ENCODE measurements at places on chromosomes 4 and X.

GRCh38 chr4:140343303-140343702 is 30.1 kb upstream of the SCOC start:
- no peak for DNase-seq

GRCh38 chrX:85223359-85223758 is 20.2 kb downstream of the SATL1 start:
- no peak for DNase-seq

DNA sequence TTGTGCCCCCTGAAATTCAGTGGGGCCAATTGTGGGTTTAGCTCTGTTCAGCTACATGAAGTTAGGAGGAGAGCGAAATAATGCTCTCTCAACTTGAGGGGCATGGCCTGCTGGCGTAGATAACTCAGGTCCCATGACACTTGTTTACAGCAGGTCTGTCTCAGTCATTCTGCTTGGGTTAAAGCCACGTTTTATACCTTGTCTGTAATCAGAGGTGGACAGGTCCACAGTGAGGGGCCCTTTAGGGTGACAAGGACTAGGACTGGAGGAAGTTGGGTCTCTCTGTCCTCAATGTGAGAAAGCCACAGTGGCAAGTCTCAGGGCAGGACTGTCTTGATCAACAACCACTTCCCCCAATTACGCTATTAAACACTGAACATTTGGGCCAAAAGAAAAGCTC is 49.0 kb downstream of the PDHA1 start:
- no peak for DNase-seq

GRCh38 chr4:164783976-164784375 is 30.0 kb downstream of the SMIM31 start:
- no peak for DNase-seq

GRCh38 chr4:88821522-88821921 is 123.9 kb upstream of the NAP1L5 start:
- no peak for DNase-seq

DNA sequence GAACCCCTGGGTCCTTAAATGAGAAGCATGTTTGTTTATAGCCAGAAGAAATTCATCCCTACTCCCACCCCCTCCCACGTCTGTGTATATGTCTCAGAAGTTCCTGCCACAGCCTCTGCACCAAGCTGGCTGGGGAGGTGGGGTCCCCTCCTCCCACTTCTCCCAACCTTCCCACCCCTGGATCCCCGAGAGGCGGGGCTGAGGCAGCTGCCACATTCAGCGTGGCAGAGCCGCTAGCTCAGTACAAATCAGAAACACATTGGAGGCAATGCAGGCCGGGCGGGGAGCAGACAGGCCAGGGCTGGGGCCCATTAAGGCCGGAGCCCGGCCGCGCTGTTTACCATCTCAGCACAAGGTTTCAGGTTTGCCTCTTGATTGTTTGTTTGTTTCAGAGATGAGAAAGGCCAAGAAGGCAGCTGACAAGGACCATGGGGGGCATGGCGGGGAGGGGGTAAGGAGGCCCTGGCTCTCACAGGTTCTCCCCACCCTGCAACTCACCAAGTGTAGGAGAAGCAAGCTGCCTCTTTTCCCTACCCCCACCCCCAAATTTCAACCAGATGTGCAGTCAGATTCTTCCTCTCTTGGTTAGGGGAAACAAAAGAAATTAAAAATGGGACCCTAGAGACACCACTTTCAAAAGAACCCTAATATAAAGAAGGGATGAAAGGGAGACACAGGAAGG is 22.3 kb downstream of the PJA1 start:
- no peak for DNase-seq

- DNase-seq = no peak
Observed at GRCh38 chr4:158965226-158965625, 137.7 kb upstream of the RAPGEF2 start.

DNA sequence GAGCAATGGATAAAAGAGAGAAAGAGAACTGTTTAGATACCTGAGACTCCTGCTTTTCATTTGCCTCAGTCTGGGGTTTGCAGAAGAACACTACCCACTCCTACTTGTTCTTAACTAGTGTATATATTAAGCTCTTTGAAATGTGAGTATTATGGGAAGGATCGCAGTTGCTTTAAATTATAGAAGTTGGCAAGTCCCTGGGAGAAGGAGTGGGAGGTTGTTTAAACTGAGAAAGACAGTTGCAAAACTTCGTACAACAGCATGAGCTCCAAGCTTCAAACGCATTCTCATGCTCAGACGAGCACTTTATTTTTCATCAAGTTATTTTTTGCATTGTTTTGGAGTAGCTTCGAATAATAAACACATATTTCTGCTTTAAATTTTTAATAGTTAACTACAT is 88.1 kb upstream of the C1QTNF7 start:
- DNase-seq = no peak

- peak; percentile 37 for DNase-seq
Observed at GRCh38 chrX:25013632-25014365, 2.0 kb downstream of the ARX start.

- DNase-seq = no peak
Observed at GRCh38 chr4:180828455-180829018, 1414.7 kb upstream of the TENM3 start.

DNA sequence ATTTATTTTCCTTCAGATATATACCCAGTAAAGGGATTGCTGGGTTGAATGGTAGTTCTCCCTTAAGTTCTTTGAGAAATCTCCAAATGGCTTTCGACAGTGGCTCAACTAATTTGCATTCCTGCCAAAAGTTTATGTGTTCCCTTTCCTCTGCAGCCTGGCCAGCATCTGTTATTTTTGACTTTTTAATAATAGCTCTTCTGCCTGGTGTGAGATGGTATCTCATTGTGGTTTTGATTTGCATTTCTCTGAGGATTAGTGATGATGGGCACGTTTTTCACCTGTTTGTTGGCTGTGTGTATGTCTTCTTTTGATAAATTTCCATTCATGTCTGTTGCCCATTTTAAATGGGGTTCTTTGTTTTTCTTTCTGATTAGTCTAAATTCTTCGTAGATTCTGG is 375.2 kb downstream of the UBE2NL start:
- DNase-seq = no peak

DNA sequence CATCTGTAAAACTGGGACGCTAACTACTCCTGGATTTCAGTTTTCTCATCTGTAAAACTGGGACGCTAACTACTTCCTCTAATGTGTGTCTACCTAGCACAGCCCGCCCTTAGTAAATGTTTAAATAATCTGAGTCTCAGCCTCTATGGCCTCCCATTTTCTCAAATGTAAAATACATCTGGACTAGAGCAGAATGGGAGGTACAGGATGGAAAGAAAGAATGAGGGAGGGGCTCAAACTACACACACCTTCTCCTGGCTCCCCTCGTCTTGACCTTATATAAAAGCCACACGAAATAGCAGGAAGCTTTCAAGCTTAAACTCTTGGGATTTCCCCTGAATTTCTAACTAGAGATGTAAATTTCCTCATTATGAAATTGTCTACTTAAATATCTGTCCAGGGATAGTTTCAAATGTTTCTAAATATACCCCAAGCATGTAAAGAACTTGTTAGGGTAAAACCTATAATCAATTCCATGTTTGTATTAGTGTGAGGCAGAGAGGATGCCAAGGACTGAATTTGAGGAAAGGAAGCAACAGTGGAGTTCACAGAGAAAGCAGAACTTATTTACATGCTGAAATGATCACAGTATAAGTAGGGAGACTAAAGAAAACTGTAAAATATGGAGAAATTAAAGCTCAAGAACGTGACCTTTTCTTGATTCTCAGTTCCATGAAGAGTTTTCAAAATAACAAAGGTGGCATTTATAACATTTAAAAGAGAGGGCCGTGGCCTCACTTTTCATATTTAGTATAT is 220.0 kb downstream of the NWD2 start:
- DNase-seq = no peak

DNA sequence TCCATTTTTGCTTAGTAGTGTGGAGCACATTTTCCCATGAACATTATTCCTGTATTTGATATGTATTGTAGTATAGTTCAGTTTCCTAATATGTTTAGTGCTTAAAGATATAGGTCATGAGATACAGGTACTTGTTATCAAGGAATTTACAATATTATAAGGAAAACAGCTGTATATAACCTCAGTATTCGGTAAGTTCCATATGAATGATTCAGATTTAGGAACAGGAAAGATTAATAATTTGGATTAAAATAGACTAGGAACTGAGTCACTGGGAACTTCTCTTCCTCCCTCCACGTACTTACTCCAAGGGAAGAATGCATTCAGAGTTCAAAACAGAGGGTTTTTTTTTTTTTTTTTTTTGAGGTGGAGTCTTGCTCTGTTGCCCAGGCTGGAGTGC is 20.0 kb downstream of the DIAPH2 start:
- DNase-seq = no peak

GRCh38 chrX:119238557-119238956 is 2.5 kb downstream of the PGRMC1 start:
- DNase-seq = no peak

- no peak for DNase-seq
Observed at GRCh38 chr4:6991771-6992557, 51.2 kb upstream of the TADA2B start.

GRCh38 chr4:184775854-184776555 is 42.1 kb upstream of the CENPU start:
- no peak for DNase-seq

DNA sequence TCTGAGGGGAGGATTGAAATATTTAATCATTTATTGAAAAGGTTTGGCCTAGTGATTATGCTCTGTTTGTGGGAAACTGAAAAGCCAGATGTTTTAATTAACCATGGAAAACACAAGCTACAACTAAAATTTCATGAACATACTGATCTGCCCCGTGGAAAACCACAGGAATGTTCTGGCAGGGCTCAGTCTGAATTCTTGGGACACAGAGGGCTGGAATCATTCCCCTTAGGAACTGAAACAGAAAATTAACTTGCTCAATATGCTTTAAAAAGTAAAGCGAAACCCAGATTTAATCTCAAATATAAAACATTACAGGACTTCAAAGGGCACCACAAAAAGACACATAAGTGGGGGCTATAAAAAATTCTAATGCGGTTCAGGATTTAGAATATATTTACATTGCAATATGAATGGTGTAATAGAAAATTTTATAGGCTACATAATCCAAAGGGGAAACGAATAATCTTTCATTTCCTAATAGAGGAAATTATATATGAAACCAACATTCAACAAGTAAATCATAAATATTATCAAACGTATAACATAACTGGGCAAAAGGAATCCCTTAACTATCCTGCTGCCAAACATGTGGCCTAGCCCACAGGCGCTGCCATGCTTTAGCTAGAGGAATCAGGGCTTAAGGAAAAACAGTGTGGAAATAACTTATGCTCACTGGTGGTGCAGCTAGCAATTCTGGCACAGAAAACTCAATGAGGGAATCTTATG is 70.9 kb downstream of the APBB2 start:
- no peak for DNase-seq

- DNase-seq = no peak
Observed at GRCh38 chrX:96183843-96184242, 500.8 kb upstream of the DIAPH2 start.

DNA sequence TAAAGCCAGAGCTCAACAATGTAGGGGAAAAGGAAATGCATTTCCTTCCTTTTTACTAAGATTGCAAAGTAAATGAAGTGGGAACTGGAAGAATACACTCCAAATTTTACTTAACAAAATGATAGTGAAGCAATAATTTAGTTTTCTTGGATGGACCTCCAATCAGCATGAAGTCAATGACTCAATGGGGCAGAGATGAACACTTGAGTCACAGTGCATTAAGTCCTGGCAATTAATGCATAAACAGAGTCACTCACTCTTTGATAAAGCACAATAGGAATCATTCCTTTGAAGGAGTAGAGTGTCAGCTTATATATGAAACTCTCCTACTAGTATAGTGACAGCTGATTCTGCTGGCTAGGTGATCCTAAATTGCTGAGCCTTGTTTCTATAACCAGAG is 66.7 kb upstream of the FRAS1 start:
- no peak for DNase-seq

GRCh38 chr4:25900310-25900709 is 13.7 kb upstream of the SMIM20 start:
- DNase-seq = no peak

DNA sequence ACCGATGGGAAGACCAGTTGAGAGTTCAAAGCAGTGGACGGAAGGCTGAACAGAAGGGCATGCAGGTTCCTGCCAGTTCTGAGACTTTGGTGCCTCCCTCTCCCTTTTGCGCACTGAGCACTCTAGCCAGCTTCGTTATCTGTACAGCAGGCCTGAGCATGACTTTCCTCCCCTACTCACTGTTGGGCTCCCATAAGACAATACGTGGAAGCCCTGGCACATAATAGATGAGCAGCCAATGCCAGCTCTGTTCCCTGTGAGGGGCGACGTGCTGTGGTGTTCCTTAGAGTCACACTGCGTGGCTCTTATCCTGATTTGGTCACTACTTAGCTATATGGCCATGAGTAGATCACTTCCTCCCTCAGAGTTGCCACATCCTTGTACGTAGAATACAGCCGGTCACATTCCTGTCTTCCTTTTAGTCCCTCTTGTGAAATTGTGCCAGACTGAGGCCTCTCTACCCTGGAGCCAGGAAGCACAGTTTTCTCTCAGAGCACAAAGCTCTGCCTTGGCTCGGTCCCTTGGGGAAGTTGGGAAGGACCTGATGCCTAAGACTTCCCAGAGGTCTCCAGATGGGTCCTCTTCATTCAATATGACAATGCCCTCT is 160.4 kb upstream of the MAMLD1 start:
- no peak for DNase-seq

DNA sequence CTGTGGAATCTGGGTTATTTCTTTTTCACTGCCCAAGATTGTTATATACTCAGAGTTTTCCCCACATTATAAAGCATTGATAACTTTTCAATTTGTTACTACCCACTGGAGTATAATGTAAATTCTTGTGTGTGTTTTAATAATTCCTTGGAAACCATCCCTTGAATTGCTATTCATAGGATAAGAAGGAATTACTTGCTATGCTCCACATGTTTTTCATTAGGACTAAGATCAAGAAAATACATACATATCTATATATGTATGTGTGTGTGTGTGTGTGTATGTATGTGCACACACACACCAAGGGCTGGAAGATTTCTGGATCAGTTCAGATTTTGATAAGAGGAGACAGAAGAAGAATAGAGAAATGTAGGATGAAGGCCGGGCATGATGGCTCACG is 206.4 kb upstream of the JADE1 start:
- no peak for DNase-seq

- DNase-seq = no peak
Observed at GRCh38 chr4:46908148-46908547, 897 bp downstream of the COX7B2 start.

GRCh38 chrX:55981603-55982002 is 250.6 kb upstream of the KLF8 start:
- DNase-seq = no peak

DNA sequence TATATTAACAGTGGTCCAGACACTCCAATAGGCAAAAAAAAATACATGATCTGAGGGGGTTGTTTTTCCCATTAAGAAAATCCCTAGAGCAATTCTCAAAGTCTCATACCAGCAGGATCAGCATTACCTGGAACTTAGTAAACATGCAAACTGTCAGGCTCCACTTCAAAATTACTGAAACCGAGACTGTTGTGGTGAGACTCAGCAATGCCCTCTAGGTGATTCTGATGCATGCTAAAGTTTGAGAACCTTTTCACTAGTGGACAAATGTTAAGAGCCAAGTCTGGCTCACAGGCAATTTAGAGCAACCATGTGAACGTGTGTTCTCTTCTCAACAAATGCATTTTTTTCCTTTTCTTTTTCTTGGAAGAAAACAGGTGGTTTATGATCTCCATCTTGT is 30.2 kb downstream of the NEK1 start:
- no peak for DNase-seq
